DMS79 (cell line): ENCODE measurements at places on chromosomes 6 and 20.

GRCh38 chr20:41649489-41649888, 31.3 kb upstream of the CHD6 start:
- DNase-seq, result peak; percentile 24

DNA sequence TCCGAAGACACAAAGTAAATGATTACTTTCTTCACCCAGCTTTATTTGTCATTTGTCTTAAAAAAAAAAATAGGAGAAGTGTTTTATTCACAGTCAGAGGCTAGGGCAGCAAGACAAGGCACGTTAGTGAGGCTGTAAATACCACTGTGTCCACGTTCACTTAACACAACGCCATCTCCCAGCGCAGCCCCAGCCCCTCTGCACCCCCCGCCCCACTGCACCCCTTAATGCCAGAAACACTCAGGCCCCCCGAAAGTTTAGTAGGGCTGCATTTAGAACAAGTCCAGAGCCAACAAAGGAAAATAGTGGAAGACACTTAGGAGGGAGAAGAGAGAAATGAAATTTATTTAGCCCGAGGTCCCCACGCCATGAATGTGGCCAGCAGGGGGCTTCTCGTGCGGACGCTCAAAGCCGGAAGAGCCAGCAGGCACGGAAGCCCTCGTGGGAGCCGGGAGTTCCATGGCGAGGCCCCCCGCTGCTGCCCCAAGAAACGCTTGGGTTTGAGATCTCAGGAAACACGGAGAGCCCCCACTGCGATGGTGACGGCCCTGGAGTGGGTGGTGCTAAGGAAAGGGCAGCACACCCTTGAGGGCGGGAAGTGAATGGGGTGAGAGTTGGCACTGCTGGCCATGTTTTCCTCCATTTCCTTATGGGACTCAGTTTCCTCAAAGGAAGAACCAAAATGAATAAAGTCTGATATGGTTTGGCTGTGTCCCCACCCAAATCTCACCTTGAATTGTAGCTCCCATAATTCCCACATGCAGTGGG, 50.2 kb downstream of the IYD start:
- DNase-seq, result no peak

- DNase-seq, result no peak
Observed at GRCh38 chr20:13468166-13468565, 170.6 kb downstream of the TASP1 start.

- DNase-seq, result no peak
Observed at GRCh38 chr6:166036316-166037095, 131.1 kb downstream of the TBXT start.

- DNase-seq, result no peak
Observed at GRCh38 chr6:161406646-161407045, 132.8 kb upstream of the AGPAT4 start.

GRCh38 chr6:161094955-161095354, 103.4 kb downstream of the MAP3K4 start:
- no peak for DNase-seq

DNA sequence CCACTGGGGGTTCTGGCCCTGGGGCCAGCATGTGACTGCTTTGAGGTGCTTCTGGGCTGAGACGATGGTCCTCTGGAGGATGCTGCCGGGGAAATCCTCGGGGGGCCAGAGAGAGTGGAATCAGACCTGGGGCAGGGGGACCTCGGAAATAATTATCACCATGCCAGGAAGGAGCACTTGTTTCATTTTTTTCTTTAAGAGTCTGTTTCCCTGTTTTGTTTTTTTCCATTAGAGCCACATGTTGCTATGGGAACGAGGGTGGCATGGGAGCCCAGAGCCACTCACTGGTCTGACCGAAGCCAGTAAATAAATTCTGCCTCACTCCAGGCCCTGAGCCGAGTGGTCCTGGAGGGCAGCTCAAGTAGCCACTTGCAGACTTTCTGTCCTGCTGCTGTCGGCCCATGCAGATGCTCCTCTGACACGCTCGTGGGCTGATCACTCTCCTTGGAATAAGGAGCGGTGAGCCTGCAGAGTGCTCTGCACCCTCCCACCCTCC, 365.1 kb downstream of the ZFAND3 start:
- peak; percentile 82 for DNase-seq

GRCh38 chr6:151992091-151992490, 184.6 kb downstream of the ESR1 start:
- no peak for DNase-seq

GRCh38 chr6:133752129-133752528, 136.8 kb upstream of the TCF21 start:
- no peak for DNase-seq

GRCh38 chr6:20203561-20204511, 8.4 kb downstream of the MBOAT1 start:
- no peak for DNase-seq

- DNase-seq, result no peak
Observed at GRCh38 chr6:133392641-133393040, 151.5 kb downstream of the EYA4 start.

DNA sequence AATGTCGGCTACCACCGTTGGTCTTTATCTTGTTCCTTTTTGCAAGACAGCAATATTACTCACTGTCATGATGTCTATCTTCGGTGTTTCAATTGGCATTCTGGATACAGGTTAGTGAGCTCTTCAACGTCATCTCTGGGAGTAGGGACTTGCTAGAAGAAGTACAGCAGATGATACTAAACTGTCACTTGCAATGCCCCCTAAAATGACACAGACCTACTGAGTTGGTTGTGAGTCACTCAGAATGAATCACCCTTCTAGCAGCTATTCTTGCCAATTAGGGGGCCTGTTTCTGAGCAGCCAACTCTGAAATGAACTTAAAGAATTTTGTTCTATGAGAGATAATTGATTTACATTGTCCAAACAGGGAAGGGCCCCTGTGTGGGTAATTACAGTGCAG, 176.5 kb downstream of the SLC16A10 start:
- DNase-seq, result no peak

- DNase-seq, result no peak
Observed at GRCh38 chr20:4604580-4604979, 117.1 kb upstream of the PRND start.

- no peak for DNase-seq
Observed at GRCh38 chr20:53809217-53809616, 215.6 kb upstream of the ZNF217 start.

GRCh38 chr6:17870300-17871188, 116.9 kb downstream of the KIF13A start:
- DNase-seq, result no peak

- no peak for DNase-seq
Observed at GRCh38 chr20:44464514-44464913, 11.2 kb upstream of the TTPAL start.

DNA sequence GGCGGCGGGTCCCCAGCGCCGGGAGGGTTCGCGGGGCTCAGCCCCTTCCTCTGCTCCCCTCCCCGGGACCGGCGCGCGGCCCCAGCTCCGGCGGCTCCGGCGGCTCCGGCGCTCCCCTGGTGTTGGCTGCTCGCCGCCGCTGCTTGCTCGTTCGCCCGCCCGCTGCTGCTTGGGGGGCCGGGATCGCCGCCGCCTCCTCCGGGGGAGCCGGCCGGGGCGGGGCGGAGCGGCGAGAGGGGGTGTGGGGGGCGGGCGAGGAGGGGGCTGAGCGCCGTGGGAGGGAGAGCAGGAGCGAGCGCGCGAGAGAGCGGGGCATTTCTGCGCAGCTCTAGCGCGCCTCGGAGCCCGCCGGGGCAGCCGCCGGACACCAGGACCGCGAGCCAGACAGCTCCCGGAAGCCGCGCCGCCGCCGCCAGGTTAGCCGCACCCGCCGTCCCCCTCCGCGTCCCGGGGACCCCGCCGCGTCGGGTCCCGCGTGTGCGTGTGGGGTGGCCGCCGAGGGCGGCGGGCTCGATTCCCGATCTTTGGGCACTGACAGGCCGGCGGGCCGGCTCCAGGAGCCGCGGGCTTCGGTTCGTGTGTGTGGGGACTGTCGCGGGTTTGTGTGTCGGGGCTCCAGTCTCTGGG, 62.0 kb upstream of the EPB41L1 start:
- no peak for DNase-seq

- no peak for DNase-seq
Observed at GRCh38 chr6:44356487-44356886, 14.0 kb downstream of the SPATS1 start.

- no peak for DNase-seq
Observed at GRCh38 chr6:25034431-25034921, 98.7 kb upstream of the RIPOR2 start.

DNA sequence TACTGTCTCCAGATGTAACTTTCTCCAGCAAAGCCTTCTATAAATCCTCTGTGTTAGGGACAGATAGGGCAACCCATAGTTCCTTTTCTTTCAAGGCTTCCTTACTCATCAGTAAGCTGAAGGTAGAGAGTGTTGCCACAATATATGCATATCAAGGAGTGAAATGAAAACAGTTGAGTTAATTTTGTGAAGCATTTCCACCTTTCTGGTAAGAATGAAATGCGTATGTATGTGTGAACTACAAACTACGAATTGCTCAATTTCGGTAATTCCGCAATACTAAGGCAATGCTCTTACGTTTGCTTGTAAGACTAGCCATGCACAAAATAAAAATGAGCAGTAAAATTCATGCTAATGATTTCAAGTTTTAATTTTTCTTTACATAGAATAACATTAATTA, 61.2 kb upstream of the HBS1L start:
- no peak for DNase-seq

DNA sequence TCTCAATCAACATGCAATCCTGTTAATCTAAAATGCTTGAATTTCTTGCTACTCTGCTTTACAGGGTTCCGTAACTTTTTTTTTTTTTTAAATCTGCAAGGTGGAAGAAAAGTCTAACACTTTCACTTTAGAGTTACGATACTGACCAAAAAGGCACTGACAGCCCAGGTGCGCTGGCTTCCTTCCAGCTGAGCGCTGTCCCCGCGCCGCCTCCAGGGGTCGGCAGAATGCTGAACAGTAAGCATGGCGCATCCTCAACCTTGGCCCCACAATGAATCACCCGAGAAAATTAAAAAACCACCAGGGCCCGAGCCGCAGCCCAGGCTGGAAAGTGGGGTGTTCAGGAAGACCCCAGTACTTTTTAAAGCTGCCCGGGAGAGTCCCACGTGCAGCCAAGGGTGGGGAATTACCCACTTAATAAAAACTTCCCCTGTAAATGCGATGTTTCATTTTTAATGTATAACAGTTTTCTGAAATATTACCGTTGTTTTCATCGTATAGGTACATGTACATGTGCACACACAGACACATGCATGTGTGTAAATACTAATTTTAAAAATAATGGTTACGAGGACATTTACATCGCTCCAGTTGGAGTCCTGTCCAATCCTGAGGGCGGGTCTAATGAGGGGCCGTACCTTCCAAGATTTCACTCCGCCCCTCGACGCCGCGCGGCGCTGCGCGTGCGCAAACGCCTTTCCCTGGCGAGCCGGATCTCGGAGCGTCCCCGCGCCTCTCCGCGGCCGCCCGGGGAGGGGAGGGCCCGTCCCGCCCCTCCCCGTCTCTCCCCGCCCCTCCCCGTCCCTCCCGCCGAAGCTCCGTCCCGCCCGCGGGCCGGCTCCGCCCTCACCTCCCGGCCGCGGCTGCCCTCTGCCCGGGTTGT, at the start of gene GINM1:
Gene GINM1, plus strand, starts transcription at position 849 of the 883 bp plus-strand sequence. CDS start 40 bp downstream, outside the sequence.
- DNase-seq, result peak; percentile 84

DNA sequence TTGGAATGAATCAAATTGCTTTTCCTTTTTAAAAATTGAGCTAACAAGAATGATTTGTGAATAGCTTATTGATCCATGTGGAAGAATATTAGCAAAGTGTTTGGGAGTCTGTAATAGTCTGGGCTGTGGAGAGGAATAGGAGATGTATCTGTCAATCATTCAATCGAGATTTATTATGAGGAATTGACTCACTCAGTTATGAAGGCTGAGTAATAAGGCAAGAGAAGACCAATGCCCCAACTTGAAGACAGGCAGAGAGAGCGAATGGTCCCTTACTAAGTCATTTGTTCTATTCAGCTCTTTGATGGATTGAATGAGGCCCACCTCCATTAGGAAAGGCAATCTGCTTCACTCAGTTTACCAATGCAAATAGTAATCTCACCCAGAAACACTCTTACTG, 403.0 kb downstream of the CD83 start:
- DNase-seq, result no peak

- DNase-seq, result no peak
Observed at GRCh38 chr20:15682690-15683089, 890.6 kb downstream of the KIF16B start.
